ENCODE measurements at places on chromosomes 13 and 19.

DNA sequence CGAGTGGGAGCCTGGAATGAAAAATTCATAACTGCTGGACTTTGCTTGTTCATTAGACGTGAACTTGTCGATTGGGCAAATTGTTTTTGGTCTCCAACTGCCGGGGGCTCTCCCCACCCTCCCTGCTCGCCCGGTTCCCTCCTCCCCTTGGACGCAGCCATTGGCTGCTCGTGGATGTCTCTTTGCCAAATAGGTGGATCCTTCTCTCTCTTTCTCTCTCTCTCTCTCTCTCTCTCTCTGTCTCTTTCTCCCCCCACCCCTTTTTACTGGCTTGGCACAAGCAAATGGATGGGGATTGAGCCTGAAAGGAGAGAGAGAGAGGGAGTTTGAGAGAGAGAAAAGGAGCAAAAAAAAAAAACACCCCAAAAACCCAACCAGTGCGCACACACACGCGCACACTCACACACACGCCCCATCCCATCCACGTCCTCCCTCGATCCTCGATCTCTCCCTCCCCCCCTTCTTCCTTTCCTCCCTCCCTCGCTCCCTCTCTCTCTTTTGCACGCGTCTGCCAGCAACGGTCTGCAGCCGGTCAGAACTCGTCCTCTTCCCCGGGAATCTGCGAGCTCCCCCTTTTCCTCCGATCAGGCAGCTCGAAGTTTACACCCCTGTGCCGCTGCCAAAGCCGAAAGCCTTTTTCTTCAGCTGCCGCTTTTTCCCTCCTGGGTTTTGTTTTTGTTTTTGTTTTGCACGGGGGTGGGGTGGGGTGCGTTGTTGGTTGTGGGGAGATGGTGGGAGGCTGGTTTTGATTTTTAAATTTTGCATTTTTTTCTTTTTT lies 27.8 kb downstream of the NFIX start:
- peak; percentile 87 for DNase-seq

DNA sequence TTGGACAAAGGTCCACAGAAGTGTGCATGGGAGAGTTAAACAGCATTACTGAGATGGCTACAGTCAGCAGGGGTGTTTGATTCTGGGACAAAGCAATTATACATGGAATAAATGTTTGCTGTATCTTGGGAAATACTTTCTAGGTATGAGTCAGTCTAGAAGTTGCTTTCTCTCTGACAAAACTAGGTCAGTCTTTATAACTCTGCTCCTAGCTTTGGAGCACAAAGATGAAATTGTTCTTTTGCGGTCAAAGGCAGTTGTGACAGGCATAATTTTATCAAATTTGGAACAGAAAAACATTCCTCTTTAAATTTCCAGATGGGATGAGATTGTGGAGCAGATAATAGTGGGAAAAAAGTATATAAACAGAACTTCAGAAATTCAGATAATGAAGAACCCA lies 1045.4 kb upstream of the MIR17HG start:
- peak; percentile 3 for DNase-seq

GRCh38 chr19:38664503-38665211 lies 17.2 kb downstream of the ACTN4 start:
- no peak for DNase-seq

GRCh38 chr19:58466089-58466759 lies 656 bp upstream of the ZNF324 start:
- no peak for DNase-seq

DNA sequence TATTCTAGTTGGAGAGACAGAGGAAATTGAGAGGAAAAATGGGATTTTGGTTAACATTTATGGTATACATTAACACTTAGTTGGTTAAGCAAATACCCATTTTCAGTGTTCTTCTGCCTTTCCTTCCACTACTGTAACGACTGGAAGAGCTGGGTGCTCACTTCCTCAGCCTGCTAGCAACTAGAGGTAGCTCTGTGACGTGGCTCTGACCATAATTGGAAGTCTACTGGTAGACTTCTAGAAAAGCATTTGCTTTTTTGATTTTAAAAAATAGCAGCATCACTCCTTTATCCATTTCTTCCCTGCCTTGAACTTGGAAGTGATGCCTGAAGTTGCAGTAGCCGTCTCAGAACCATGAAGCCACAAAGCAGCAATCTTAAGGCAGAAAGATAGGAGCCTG lies 15.9 kb downstream of the NHLRC3 start:
- DNase-seq = no peak

DNA sequence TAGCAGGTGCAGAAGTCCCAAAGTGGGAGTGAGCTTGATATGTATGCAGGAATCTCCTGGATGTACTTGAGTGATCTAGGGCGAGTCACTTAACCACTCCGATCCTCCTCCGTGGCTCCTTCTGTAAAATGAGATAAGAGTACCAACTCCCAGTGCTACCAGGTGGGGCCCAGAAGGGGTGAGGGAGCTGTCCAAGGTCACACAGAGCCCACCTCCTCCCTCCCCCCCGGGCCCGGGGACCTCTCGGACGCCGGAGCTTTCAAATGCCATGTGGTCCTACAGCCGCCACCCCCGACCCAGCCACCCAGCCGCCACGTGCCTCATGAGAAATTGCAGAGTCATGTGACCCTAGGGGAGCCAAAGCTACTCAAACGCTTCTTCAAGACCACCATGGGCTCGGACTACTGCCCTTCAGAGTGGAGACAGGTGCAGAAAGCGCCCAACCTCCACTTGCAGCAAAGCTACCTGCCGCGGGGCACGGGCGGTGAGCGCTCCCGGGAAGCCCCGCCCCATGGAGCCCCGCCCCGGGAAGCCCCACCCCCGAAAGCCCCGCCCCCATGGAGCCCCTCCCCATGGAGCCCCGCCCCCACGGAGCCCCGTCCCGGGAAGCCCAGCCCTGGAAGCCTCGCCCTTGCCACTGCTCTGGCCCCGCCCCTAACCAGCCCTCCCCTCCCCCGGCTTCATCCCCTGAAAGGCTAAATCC lies 10.1 kb upstream of the ZNF358 start:
- DNase-seq = peak; percentile 35

DNA sequence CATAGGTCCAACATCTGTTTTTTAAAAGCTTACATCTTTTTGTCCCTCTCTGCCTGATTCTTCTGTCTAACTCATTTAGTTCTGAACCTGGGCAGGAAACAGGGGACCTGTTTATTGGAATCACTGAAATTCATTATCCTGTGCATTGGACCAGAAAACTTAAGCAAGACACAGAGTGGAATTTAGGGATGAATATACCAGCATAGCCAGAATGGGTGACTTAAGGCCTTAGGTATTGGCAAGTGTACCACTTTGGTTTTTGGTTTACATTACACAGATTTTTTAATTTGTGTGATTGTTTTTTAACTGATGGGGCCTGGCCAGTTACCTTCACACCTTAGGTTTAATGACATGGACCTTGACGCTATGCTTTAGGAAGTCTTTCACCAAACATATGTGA lies 232.5 kb downstream of the GPC5 start:
- no peak for DNase-seq

- peak; percentile 2 for DNase-seq
These were observed 38.1 kb downstream of the PSG5 start for GRCh38 chr19:43148233-43148632.

DNA sequence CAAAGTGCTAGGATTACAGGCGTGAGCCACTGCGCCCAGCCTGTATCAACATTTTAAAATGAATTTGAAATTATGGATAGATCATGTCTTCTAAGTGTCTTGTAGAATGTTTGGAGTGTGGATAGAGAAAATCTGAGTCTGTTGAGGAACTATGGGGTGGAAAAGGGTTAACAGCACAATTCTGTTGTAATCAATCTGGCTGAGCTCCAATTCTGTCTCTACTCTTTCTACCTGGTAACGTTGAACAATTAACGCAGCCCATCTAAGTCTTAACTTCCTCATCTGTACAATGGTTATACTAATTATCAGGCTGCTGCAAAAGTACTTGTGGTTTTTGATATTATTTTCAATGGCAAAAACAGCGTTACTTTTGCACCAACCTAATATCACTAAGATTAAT lies 4.1 kb downstream of the FPR2 start:
- no peak for DNase-seq

DNA sequence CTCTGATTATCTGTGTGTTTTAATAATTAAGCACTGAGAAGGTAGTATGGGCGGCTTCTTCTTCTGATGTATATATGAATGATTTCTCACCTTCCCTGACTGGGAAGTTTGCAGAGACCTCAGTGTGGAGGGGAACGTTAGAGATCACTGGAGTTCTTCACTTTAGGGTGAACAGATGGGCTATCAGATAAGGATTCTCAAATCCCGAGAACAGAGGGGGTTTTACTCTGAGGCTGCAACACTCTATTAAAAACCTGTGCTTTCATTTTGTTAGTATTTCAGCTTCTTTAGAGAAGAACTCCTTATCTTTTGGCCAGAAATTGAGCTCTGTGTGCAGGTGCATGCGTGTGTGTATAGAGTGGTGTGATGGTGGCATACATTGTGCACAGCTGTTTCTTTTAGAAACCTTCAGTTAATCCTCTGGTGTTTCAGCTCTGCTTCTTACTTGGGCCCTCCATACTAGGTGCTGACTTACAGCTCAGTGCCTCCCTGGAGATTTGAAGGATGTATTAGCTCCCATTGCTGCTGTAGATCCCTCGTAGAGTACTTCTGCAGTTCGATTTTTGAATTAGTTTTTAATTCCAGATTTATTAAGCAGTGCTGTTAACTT lies 45.3 kb upstream of the PCDH9 start:
- DNase-seq = no peak

DNA sequence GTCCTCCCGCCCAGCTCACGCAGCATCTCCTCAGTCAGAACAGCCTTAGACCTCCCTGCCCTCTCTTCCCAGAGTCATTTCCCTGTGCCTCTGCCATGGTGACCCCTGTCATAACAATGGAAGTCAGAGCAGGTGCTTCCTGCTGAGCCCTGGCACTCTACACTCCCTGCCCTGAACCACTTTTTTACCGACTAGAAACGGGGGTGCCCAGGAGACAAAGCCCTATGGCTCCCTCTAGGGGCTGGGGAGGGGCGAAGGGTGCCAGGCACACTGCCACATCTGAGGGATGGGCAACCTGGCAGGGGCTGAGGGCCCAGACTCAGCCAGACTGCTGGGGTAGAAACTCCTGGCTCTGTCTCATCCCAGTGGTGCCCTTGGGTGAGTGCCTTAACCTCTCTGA lies 16.4 kb downstream of the ZNF574 start:
- DNase-seq = no peak

DNA sequence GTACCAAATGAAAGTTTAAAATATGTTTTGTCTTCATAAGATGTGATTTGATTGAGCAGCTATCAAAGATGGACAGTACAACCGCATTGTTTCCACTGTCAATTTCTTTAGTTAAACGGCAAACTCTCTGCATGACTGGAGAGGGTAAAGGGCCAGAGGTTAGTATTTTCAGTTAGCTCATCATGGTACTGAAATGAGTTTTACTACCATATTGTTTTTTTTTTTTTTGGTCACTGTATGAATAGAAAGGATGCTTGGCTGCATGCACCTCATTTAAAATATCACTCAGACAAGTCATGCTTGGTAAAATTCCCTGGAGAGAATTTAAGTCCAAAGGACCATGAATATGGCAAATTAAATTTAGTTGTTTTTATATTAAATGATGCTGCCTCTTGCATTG lies 942.1 kb upstream of the SPRY2 start:
- peak; percentile 19 for DNase-seq

DNA sequence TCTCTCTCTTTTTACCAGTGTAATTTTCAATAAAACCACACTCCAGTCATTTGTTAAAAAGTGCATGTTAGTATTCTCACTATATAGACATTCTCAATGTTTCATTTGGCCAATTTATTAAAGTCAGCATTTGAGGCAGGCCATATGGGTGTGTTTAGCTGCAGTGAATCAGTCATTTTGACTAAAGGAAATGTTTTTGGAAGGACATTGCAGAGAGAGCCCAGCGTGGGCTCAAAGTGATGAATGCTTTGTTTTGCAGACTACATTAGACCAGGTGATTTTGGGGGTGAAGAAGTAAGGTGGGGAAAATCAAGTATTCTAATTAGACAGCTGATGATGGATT lies 116.7 kb downstream of the POSTN start:
- no peak for DNase-seq

GRCh38 chr19:54521860-54522513 lies 19.4 kb downstream of the LAIR2 start:
- DNase-seq = no peak

- no peak for DNase-seq
These were observed 182.8 kb downstream of the FOXO1 start for GRCh38 chr13:40483601-40484000.
